ENCODE measurements at places on chromosomes 3 and 15. TPM values are rescaled to one million over a fixed set of nuclear protein-coding genes. Genes with fewer than 3 reads are reported as not detected.

The SCAANT1 gene
- total RNA-seq = not detected

DNA sequence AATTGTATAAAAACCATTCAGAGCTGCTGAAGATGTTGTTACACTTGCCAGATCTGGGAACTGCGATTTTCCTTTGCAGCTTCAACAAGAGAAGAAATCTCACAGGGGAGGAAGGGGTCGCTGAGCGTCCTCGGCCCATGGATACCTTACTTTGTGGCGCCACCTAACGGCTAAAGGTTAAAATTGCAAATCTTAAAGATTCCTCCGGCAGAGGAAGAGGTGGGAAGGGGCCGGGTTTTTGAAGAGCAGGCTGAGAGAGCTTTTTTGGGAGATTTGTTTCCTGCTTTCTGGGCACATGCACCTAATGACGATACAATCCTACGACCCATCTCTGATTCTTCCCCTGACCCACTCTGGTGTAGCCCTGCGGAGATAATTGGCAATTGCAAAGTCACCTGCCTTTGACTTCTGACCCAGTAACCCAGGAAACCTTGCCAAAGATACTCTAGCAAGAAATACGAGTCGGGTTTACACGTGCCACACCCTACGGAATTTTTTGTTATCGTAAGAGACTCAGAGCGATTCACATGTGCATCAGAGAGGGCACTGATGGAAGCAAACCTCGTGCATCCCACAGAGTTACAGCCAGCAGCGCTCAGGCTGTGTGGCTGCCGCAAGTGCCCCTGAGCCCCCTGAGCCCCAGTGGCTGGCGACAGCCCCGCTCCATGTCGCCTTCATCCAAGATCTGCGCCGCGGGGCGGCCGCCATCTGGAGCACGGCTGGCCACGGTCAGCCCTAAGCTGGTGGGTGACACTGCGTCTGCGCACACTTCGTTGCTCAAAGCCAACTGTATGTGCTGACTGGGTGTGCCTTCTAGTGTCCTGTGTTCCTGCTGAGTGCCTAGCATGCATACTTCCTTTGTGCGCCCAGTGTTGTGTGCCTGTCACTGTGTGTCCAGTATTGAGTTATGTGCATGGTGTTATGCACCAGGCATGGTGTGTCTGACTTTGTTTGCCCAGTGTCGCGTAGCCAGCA is 55.2 kb upstream of the CHRNA7 start:
- peak; percentile 79 for DNase-seq

The CHST14 gene
- 10.0 TPM for total RNA-seq

- DNase-seq = no peak
Observed at GRCh38 chr15:43213466-43213865, 7.4 kb downstream of the EPB42 start.

GRCh38 chr3:38117163-38117716 is 19.7 kb downstream of the ACAA1 start:
- DNase-seq = peak; percentile 81

Measured in lower leg skin (tissue), 4 donors.